ENCODE measurements at places on chromosomes 11 and 22. TPM values are rescaled to one million over a fixed set of nuclear protein-coding genes. Genes with fewer than 3 reads are reported as not detected.

The OR51B4 gene
- total RNA-seq, result not detected

The UCP3 gene
- 3.7 TPM for total RNA-seq

The MYO7A gene
- total RNA-seq, result 0.29 TPM

The MRGPRX3 gene
- not detected for total RNA-seq

The C11orf21 gene
- total RNA-seq, result 16.6 TPM

The ENTHD1 gene
- 0.77 TPM for total RNA-seq

The SLC22A9 gene
- total RNA-seq, result not detected

The SCN3B gene
- total RNA-seq, result not detected

The GLYAT gene
- not detected for total RNA-seq

The NPAT gene
- total RNA-seq, result 24.8 TPM

The NXPE4 gene
- total RNA-seq, result not detected

The BCO2 gene
- total RNA-seq, result 1.1 TPM

The SMC1B gene
- 3.2 TPM for total RNA-seq

DNA sequence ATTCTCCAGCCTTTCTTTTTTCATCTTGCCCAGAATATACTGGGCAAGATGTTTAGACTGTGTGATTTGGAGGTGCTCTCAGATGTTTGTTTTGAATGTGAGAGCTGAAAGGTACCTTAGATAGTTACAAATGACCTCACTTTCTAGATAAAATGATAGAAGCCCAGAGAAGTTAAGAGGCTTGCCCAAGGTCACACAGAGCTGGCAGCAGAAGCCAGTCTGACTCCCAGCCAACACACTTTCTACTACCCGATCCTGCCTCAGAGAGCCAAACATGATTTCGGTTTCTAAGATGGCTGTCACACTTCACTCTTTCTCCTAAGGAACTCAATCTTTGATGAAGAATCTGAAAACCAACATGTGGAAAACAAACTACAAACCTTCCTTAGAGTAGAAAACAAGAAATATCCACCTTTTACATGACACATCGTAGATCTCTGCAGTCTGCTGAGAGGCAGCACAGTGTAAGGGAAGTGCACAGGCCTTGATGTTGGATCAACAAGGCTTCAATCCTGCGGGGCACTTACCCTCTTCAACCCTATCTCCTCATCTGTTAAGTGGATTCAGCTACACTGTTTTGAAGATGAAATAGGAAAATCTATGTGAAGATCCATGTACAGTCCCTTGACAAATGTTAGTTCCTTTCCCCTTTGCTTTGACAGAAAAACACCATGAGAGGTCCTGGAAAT is 58.6 kb downstream of the SYTL2 start:
- peak; percentile 34 for DNase-seq
- peak overlapping the region; percentile 69 for H3K4me3 ChIP-seq
- H3K36me3 ChIP-seq, result peaks cover 3% of the 10 kb centered on the region
- H3K27me3 ChIP-seq, result no peaks in the 10 kb centered on the region
- peaks cover 97% of the 10 kb centered on the region for H3K4me1 ChIP-seq

GRCh38 chr22:31393893-31394292 is 5.5 kb upstream of the DRG1 start:
- peaks cover 2% of the 10 kb centered on the region for H3K36me3 ChIP-seq
- peaks cover 3% of the 10 kb centered on the region for H3K4me1 ChIP-seq
- H3K27ac ChIP-seq, result no peak overlapping the region
- no peak overlapping the region for H3K4me3 ChIP-seq
- H3K27me3 ChIP-seq, result peaks cover 6% of the 10 kb centered on the region
- no peak for DNase-seq

- H3K36me3 ChIP-seq, result no peaks in the 10 kb centered on the region
- H3K27me3 ChIP-seq, result no peaks in the 10 kb centered on the region
- H3K27ac ChIP-seq, result peak overlapping the region; percentile 52
- DNase-seq, result peak; percentile 24
Observed at GRCh38 chr22:39746600-39747262, 146.8 kb downstream of the ENTHD1 start.

DNA sequence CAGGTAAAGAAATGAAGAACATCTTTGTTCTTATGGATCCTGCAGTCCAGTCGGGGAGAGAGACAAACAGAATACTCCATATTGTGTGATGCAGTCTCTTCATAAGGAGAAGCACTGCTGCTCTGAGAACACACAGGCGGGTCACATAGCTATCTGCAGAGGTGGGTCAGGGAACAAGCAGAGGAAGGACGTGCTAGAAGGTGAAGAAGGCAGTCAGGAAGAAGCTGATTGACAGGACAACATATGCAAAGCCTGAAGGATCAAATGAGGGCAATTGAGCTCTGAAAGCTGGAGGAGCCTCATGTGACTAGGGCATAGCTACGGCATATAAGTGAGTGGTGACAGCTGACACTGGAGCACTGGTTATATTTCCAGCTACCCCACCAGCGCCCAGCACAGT is 122.5 kb downstream of the OPCML start:
- H3K27ac ChIP-seq, result no peak overlapping the region
- H3K27me3 ChIP-seq, result no peaks in the 10 kb centered on the region
- no peaks in the 10 kb centered on the region for H3K4me1 ChIP-seq
- DNase-seq, result no peak

DNA sequence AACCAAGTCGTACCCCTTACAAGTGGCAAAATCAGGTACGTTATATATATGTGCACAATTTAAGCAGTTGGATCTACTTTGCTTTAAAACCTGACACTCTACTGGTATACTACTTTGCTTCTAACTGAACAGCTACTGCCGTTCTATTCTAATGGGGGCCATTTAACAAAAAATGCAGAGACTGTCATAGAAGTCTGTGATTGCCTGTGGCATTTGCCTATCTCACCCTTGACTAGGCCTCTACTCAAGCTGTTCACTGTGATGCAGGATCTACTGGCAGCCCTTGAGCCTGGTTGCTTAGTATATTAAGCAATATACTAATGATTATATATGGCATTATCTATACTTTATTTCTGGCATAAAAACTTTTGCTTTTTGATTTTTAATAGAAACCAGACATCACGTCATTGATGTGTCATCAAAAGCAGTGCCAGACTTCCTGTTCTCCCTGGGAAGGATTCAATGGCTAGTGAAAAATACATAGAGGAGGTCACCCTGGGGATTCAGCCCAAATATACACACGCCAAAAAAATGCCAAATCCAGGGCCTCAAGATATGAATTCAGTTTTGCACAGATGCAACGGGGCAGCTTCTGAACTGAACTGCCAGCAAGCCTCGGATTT is 40.0 kb upstream of the FIBIN start:
- H3K4me1 ChIP-seq, result no peaks in the 10 kb centered on the region
- no peaks in the 10 kb centered on the region for H3K27me3 ChIP-seq
- no peaks in the 10 kb centered on the region for H3K36me3 ChIP-seq

- peak overlapping the region; percentile 47 for H3K27ac ChIP-seq
- H3K36me3 ChIP-seq, result peaks cover 8% of the 10 kb centered on the region
- H3K4me3 ChIP-seq, result no peak overlapping the region
- DNase-seq, result no peak
- H3K4me1 ChIP-seq, result no peaks in the 10 kb centered on the region
- H3K27me3 ChIP-seq, result no peaks in the 10 kb centered on the region
Observed at GRCh38 chr11:2655834-2656622, 43.8 kb downstream of the KCNQ1OT1 start.

DNA sequence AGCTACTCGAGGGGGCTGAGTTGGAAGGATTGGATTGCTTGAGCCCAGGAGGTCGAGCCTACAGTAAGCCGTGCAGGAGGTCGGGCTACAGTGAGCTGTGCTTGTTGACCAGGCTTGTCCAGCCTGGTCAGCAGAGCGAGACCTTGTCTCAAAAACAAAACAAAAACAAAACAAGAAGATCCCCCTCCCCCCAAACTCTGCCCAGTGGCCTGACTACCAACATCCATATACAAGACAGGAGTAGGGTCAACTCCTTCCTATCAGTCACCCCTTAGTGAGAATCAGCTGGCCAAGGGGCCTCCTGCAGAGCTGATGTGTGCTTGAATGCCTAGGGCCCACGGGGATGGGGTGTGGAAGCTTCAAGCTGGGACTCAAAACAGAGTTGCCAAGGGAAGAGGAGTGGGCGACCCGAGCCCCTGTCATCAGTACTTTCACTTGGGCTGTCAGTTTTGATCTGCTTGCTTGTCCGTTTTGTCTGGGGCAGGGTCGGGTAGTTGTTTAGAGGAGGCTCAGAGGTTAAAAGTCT is 942 bp upstream of the TSPAN18 start:
- H3K4me3 ChIP-seq, result peak overlapping the region; percentile 85
- no peak for DNase-seq
- peaks cover 38% of the 10 kb centered on the region for H3K4me1 ChIP-seq
- peaks cover 17% of the 10 kb centered on the region for H3K27me3 ChIP-seq

DNA sequence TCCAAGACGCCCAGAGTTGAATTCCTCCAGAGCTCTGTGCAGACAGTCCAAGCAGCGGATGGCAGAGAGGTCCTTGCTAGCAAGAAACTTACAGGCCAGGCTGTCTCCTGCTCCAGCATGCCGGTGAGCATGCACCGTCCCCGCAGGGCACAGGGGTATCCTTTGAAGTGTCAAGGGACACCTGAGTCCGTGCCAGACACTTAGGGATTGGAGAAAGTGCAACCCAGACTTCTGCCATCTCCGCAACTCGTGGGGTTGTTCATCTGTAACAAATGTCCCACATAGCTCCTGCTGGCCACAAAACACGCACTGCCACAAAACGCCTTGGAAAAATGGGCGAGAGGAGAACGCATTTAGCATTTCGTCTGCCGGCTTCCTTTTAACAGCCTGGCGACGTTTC is 13.3 kb downstream of the TSPO start:
- peaks cover 4% of the 10 kb centered on the region for H3K36me3 ChIP-seq
- H3K27me3 ChIP-seq, result no peaks in the 10 kb centered on the region
- DNase-seq, result no peak
- H3K4me3 ChIP-seq, result no peak overlapping the region

DNA sequence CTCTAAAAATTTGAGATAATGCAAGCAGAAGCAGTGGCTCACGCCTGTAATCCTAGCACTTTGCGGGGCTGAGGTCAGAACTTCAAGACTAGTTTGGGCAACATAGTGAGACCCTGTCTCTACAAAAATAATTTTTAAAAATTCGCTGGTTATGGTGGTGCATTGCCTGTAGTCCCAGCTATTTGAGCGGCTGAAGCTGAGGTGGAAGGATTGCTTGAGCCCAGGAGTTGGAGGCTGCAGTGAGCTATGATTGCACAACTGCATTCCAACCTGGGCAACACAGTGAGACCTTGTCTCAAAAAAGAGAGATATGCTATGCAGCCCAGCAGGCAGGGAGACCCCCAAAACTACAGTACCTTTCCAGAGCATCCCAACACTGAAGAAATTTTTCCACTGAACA is 2.3 kb downstream of the CTSC start:
- H3K27me3 ChIP-seq, result no peaks in the 10 kb centered on the region
- DNase-seq, result no peak
- H3K4me3 ChIP-seq, result peak overlapping the region; percentile 95
- H3K4me1 ChIP-seq, result peaks cover 43% of the 10 kb centered on the region
- H3K27ac ChIP-seq, result peak overlapping the region; percentile 69
- peaks cover 26% of the 10 kb centered on the region for H3K36me3 ChIP-seq

DNA sequence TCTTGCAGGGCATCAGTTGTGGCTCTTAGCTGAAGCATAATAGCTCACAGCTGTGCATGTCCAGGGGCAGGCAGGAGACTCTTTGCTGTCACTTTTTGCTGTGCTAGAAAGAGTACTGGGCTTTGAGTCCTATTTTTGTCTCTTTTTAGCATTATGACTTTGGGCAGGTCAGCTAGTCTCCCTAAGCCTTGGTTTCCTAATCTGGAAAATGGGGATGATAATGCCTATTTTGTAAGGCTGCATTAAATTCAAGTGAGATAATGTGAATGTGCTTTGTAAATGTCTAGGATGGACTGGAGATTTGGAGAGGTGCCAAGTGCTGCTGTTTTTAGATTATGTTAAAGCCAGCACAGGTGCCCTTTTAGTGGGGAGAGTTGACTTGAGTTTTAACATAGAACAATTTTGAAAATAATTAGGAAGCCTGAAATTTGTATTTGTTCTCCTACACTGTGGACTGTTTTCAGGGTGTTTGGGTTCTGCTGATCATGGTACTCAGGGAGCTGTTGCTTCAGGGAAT is 19.1 kb downstream of the CABIN1 start:
- H3K36me3 ChIP-seq, result peaks cover 2% of the 10 kb centered on the region
- no peaks in the 10 kb centered on the region for H3K27me3 ChIP-seq
- H3K4me3 ChIP-seq, result no peak overlapping the region
- DNase-seq, result no peak

GRCh38 chr11:73154178-73154577 is 12.1 kb upstream of the FCHSD2 start:
- no peaks in the 10 kb centered on the region for H3K27me3 ChIP-seq
- H3K4me3 ChIP-seq, result peak overlapping the region; percentile 64

DNA sequence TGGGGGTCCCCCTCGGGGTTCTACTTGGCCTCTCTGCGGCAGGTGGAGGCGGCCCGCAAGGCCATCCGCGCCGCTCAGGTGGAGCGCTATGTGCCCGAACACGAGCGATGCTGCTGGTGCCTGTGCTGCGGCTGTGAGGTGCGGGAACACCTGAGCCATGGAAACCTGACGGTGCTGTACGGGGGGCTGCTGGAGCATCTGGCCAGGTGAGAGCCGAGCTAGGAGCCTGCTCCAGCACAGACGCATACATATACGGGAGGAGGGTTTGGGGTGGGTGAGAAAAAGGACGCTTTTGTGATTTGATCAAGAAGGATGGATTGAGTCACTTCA is 415 bp downstream of the CENATAC start:
- no peaks in the 10 kb centered on the region for H3K27me3 ChIP-seq
- peaks cover 16% of the 10 kb centered on the region for H3K36me3 ChIP-seq
- peak overlapping the region; percentile 100 for H3K4me3 ChIP-seq
- H3K4me1 ChIP-seq, result peaks cover 48% of the 10 kb centered on the region

- H3K4me3 ChIP-seq, result peak overlapping the region; percentile 94
- peaks cover 3% of the 10 kb centered on the region for H3K36me3 ChIP-seq
- DNase-seq, result no peak
- no peak overlapping the region for H3K27ac ChIP-seq
Observed at GRCh38 chr11:16923987-16924386, 90.2 kb downstream of the PLEKHA7 start.

DNA sequence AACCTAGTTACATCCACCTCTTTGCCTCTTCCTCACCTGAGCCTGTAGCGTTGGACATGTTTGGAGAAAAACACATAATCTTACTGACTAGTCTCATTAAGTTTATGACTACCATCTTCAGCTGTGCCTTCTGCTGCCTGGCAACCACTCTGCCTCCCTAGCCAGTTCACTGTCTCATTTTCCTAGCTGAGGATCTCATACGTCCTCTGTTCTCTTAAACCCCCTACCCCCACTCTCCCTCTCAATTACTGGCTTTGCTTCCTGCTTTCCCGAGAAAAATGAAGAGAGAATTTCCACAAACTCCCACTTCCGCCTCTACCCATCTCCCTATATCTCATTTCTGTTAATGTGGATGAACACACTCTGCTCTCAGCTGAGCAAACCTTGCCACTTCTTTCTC is 239.3 kb upstream of the POU2AF2 start:
- DNase-seq, result no peak
- H3K36me3 ChIP-seq, result no peaks in the 10 kb centered on the region
- H3K27ac ChIP-seq, result no peak overlapping the region
- peaks cover 15% of the 10 kb centered on the region for H3K27me3 ChIP-seq
- no peaks in the 10 kb centered on the region for H3K4me1 ChIP-seq

DNA sequence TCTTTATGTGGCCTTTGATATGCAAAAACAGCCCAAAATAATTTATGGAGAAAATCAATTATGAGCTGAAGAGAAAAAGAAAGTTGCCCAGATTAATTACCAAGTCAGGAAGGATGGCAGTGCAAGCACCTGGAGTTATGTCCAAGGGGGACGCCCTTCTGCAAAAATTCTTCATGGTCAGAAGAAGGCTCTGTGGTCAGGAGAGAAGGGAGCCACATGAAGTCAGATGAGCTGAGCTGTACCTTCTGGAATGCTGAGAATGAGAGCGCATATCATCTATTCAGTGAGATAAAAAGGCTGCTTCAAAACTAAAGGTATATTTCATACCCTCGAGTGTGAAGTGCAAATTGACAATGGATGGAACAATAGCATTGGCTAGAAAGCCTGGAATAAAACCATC is 607.4 kb downstream of the NTM start:
- no peaks in the 10 kb centered on the region for H3K4me1 ChIP-seq
- H3K36me3 ChIP-seq, result peaks cover 2% of the 10 kb centered on the region
- H3K4me3 ChIP-seq, result no peak overlapping the region
- H3K27me3 ChIP-seq, result no peaks in the 10 kb centered on the region
- H3K27ac ChIP-seq, result no peak overlapping the region
- DNase-seq, result no peak
